ENCODE measurements at places on chromosomes 11 and 22. TPM values are rescaled to one million over a fixed set of nuclear protein-coding genes. Genes with fewer than 3 reads are reported as not detected.

The OR4A16 gene
- total RNA-seq = not detected

The FGF4 gene
- not detected for total RNA-seq

The SNX32 gene
- total RNA-seq = 7.6 TPM

The TMEM132A gene
- 104 TPM for total RNA-seq

The GNG3 gene
- total RNA-seq = 99.7 TPM

Data from diencephalon (tissue), 1 donor.